ENCODE measurements at places on chromosomes 7 and 10.

DNA sequence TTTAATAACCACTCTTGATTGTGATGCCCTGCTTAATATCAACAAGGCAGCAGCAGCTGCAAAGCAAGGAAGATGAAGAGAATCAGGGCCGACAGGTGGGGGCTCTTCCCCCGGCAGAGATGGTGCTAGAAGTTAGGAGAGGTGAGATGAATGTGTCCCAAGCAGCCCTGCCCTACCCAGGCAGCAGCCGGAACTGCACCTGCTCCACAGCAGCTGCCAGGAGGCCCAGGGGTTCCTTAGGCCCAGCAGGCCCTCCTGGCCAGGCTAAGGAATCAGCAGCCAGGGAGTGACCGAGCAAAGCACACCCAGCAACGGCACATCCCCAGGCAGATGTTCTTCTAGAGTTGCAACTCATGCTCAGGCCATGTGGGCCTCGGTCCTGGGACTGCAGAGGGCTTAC, 17.9 kb downstream of the AFAP1L2 start:
- no peak for DNase-seq

GRCh38 chr10:86205306-86206239, 161.0 kb downstream of the GRID1 start:
- DNase-seq: no peak

GRCh38 chr10:124650263-124650662, 93.9 kb downstream of the FAM53B start:
- no peak for DNase-seq

- DNase-seq: peak; percentile 69
Measured at GRCh38 chr10:90857635-90858460, at the start of gene HTR7. HTR7 (minus strand) TSS chr10:90858039; CDS start chr10:90857671, 368 bp downstream.

DNA sequence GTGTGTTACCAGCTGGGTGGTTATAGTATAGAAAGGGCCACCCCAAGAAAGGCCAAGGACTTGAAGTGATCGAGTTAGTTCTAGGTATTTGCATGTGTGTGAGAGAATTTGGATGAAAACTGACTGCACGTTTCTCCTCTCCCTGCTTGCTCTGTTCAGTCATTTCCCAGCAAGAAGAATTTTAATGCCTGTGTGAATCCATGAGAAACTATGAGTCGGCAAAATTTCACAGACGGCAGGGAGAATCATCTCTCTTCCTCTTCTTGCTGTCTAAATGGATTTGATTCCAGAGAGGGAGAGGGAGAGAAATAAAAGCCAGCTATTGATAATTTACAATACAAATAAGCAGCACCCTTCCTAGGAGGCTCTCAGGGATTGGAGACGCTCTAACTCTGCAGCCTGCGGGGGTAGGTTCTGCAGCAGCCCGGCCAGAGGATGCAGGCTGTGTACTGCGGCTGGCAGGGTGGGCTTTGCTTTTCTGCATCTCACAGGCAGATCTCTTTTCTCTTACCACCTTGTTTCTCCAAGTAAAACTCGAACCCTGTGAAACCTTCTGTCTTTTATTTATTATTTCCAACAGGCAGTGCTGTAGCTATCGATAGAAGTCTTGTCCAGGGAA, 183.6 kb downstream of the TCF7L2 start:
- DNase-seq: peak; percentile 32

DNA sequence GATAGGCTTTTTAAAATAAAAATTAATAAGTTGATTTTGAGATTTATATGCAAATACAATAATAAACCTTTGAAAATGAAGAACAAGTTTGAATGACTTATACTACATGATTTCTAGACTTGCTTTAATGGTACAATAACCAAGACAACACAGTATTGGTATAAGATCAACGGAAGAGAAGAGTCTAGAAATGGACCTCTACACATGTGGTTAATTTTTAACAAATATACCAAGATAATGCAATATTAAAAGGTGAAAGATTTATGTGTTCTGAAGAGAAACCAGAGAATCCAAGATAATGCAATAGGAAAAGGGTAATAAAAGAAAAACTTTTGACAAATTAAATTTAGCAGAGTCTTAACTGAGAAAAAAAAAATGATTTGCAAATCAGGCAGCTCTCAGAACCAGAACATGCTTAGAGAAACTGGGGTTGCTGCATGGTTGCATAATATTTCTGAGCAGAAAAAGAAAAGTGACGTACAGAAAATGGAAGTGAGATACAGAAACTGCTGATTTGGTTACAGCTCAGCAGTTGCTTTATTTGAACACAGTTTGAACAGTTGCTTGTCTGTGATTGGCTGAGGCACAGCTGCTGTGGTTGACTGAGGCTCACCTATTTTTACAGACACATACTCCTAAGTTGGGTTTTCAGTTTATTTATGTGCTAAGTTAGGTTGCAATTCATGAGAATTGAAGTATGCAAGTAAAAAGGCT, 365.9 kb downstream of the CRPPA start:
- peak; percentile 80 for DNase-seq

DNA sequence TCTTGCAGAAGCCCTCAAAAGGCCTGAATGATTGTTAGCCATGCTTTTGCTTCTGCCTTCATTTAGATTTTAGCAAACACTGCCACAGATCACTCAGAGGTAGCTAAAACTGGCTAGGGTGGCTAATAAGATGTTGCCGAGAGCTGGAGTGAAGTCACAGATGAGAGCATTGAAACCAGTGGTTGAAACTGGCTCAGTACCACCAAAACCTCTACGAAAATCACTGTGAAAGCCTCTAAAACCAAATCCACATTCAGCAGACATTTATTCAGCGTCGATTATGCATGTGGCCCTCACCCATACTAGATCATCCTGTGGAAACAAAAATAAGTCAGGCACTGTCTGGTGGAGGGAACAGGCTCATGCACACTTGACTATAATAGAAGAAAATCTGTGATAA, 50.8 kb downstream of the PIK3CG start:
- DNase-seq: no peak
